ENCODE measurements at places on chromosomes 4 and X.

DNA sequence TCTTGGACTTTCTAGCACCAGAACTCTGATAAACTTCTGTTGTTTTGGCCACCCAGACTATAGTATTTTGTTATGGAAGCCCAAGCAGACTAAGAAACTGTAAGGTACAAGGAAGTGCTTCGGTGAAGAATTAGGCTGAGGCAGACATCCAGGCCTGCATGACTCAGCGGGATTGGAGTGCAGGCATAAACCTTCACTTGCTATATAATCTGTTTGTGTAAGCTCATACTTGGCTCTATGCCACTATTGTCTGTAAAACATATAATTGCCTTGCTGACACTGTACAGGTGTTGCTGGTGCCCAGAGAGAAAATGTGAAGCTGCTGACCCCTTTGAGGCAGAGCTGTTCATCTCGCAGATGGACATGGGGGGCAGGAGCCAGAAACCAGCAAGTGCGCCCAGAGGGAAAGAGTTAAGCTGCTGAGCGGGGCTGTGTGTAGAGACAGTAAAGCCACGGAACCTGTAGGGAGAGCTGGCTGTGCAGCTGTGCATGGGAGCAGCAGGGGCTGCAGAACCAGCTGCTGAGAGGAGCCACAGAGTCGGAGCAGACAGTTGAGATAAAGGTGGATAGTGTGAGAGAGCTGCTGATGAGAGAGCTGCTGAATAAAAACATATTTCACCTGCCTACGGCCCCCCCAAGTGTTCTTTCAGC, 96.2 kb downstream of the RBM46 start:
- no peak for DNase-seq

DNA sequence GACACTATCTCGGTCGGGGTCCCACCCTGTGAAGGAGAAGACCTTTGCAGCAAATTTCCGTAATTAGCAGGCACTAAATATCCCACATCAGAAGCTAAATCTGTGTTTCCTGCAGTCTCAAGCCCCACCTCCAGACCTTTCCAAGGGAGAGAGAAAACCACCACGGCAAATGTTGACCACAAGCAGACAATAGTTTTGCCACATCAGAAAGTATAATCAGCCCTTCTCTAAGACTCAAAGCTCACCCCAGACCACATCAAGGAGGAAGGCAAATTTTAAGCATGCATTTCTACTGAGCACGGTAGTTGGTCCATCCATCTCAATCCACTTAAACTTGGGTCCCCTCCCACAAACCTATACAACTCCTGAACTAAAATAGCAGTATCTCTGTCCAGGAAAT, 398.5 kb downstream of the GPM6A start:
- no peak for DNase-seq

GRCh38 chrX:35842674-35843073, 44.5 kb downstream of the MAGEB16 start:
- no peak for DNase-seq

DNA sequence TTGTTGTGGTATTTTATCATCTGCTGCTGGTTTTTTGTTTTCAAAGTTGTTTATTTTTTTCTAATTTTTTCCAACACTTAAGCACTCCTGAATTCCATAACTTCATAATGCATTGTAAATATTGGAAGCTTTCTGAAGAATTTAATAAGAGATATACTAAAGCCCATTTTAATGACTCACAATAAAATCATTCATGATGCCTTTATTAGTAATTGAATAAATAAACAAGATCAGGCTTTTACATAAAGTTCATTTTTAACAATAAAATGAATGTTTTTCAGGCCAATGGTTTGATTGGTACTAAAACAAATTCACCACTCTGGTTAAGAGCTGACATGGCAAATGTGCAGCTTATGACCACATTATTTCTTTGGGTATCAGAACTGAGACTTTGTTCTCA, 408.2 kb upstream of the SMIM31 start:
- DNase-seq, result no peak

GRCh38 chr4:140102421-140102820, 51.6 kb downstream of the MAML3 start:
- DNase-seq, result no peak

- DNase-seq, result no peak
These were observed 7.6 kb downstream of the ACSL1 start for GRCh38 chr4:184818216-184818564.

DNA sequence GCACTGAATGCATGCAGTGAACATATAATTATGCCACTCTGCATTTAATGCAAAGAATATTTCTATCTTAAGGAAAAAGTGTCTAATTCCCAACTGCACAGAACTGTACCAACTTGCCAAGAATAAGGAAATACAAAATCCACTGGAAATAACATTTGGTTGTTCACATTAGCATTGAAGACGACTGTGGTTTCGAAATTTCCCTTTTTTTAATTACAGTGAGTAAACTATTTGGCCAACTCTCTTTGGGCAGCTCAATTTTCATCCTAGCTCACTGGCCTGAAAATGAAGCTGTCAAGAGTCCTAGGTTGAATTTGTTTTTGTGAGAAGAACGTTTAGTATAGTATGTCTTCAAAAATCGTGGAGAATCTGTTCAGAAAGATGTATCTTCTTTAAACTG, 81.6 kb upstream of the MID1 start:
- no peak for DNase-seq

GRCh38 chr4:118322831-118323502, 29.8 kb downstream of the PRSS12 start:
- no peak for DNase-seq

Data from stimulated activated CD8-positive, alpha-beta memory T cell treated with anti-CD3 and anti-CD28 coated beads, Interleukin-2, amount 100 ng/mL, for 48 hours (primary cell).